Activated CD8-positive, alpha-beta memory T cell treated with anti-CD3 and anti-CD28 coated beads, Interleukin-2, amount 10 ng/mL, durations not matched to agents 7 days and 5 days (primary cell): ENCODE measurements at places on chromosomes 1 and 21. TPM values are rescaled to one million over a fixed set of nuclear protein-coding genes. Genes with fewer than 3 reads are reported as not detected.

Gene GJA8
- not detected for total RNA-seq

Gene LRRIQ3
- 1.6 TPM for total RNA-seq

Gene DAB1
- 0.15 TPM for total RNA-seq

Gene MAP3K21
- total RNA-seq: 1.9 TPM

Gene KRTAP19-1
- total RNA-seq: not detected

Gene ITPKB
- total RNA-seq: 43.4 TPM

Gene INTS3
- total RNA-seq: 51.5 TPM

Gene VHLL
- total RNA-seq: not detected

Gene S100A16
- total RNA-seq: not detected

Gene PADI4
- total RNA-seq: 0.45 TPM

Gene GNB1
- total RNA-seq: 473 TPM

Gene RYR2
- total RNA-seq: 0.03 TPM

Gene PMVK
- total RNA-seq: 43.6 TPM

Gene TDRD10
- not detected for total RNA-seq

Gene FCRL3
- total RNA-seq: 2.2 TPM
